ENCODE measurements at places on chromosomes 1 and 21.

DNA sequence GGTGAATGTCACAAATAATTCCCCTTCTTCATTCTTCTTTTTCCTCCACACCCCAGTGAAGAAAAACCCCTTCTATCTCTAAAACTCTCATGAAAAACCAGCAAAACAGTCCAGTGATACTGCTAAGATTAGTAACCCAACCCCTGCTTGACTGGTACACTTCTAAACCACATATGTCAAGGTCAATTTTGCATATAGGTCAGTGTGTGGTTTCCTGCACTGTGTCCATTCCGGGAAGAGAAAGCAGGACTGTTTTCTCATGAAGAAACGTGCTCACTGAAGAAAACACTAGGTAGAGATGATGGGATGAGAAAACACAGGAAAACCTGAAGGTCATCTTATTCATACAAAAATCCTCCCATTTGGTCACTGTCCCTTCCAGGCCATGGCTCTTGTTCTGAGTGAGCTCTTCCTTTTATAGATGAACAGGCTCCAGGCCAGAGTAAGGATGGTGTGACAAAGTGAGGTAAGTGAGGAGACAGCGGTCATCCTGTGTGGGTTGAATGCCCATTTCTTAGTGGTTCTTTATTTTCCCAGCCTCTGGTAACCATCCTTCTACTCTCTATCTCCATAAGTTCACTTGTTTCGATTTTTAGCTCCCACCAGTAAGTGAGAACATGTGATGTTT is 122.7 kb downstream of the FASLG start:
- DNase-seq: no peak

DNA sequence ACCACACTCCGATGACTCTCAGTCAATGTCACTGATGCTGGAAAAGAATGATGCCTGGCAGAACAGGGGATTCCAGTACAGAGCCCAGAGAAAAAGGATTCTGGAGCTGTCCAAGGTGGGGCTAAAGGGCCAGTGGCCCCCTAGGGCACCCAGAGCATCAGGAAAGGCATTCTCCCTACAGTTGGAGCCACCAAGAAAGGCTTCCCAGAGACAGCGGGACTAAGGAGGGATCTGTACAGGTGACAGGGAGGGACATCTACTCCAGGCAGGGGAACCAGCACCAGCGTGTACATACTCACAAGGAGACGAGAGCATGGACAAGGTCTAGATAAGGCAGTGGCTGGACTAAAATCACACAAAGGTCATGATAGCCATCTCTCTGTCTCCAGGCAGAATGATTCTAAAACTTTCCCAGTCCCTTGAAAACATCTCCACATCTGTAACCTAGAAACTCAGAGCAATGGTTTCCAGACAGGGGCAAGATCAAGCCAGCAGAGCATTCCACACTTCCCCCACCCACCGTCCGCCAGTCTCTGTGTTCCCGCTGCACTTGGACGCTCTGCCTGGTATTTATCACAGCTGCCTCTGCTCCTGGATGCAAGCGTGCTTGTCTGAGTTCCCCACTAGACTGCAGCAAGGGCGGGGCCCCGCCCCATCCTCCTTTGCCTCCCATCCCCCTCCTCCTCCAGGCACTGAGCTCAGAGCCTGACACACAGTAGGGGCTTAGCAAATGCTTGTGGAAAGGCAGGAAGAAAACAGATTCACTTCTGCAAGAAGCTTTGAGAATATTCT is 111.6 kb upstream of the ZC3H12A start:
- DNase-seq: no peak

GRCh38 chr1:59055908-59056719 is 240.8 kb upstream of the FGGY start:
- no peak for DNase-seq

GRCh38 chr1:198203434-198203833 is 46.6 kb downstream of the NEK7 start:
- DNase-seq: no peak

DNA sequence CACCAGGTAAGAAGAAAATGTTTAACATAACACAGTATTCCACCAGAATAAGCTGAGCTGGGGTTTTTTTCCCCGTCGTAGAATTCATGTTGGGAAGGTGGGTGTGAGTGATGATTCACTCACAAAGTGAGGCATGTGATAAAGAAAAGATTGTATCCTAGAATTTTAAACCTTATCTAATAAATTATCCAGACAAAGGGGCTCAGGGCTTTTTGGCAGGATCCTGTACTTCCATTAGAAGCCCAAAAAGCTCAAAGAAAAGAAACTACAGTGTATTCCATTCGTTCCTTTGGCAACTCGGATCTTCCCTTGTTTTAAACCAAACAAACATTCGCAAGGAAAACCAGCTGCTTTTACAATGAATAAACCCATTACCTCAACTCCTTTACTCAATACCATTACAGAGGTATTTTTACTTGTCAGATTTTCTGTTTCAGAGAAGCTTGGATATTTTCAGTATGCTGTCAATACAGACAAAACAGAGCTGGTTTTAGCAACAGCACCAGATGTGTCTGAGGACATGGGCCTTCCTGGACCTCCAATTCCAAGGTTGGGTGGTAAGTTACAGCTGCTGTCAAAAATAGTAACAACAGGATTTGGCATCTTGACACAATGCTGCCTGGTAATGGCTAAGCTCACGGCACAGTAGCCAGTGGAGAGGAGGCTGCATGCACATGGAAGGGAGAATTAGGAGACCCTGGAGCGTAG is 159.9 kb upstream of the RUNX1 start:
- DNase-seq: no peak

GRCh38 chr1:170530972-170531757 is 801 bp upstream of the GORAB start:
- DNase-seq: no peak

- DNase-seq: no peak
Measured at GRCh38 chr1:224506141-224506814, 71.7 kb upstream of the WDR26 start.

- peak; percentile 36 for DNase-seq
Measured at GRCh38 chr1:91402023-91402422, 2.6 kb downstream of the HFM1 start.

Data from NCI-H2081 (cell line).